ENCODE measurements at places on chromosomes 1 and 21. TPM values are rescaled to one million over a fixed set of nuclear protein-coding genes. Genes with fewer than 3 reads are reported as not detected.

NHLH1 gene
- total RNA-seq: 0.78 TPM

IGSF3 gene
- total RNA-seq: 17.9 TPM

HAO2 gene
- not detected for total RNA-seq

CDK18 gene
- total RNA-seq: 1.0 TPM

FCRL5 gene
- not detected for total RNA-seq

CAMK1G gene
- total RNA-seq: 0.22 TPM

LCE1B gene
- not detected for total RNA-seq

MROH7 gene
- total RNA-seq: not detected

ZNF436 gene
- 5.4 TPM for total RNA-seq

CACNA1S gene
- not detected for total RNA-seq

TAS1R1 gene
- total RNA-seq: not detected

TNFRSF9 gene
- 3.4 TPM for total RNA-seq

ABCG1 gene
- total RNA-seq: 2.0 TPM

ZNF683 gene
- not detected for total RNA-seq

Measured in A549 treated with CpdA at 1 μM for 4 hours (cell line).